ENCODE measurements at places on chromosomes 3 and 15.

DNA sequence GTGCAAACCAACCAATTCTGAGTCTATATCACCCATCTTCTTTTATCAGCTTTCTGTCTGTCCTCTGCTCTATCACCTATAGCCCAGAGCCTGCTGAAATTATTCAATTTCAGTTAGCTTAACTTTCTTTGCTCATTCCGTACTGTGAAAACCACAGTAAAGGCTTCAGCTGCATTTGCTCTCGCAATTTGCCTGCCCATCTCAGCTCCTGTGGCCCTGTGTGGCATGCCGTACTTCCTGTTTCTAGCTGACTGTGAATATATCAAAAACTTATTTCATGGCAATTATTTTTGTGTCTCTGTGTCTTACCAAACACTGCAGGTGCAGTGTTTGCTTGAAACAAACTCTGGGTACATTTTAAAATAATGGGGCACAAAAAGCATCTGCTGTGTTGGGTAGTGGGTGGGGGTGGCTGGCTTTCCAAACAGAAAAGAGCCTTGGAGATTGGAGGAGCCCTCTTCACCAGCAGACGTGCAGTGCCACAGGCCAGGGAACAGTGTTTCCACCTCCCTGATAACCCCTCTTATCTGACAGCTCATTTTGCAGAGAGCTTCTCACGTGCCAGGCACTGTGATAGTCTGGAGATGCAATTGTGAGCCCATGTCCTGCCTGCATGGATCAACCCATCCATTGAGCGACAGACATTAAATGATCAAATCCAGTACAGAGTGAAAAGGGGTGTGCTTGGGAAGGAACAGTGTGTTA, 45.2 kb downstream of the GASK1A start:
- no peak for DNase-seq

DNA sequence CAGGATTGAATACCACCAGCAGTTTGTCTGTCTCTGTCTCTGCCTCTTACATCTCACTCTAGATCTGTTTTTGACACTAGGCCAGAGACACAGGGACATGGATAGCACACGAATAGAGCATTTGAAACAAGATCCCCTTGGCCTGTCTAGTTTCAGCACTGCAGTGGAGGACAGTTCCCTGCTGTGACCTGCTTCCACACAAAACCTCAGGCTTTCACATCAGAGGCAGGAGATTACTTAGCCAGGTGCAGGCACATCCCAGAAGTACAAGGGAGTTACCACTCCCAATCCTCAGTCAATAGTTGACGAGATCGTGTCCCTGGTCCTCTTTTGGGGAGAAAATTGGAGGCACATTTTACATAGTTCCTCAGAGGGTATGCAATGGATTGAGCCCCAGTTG, 34.0 kb upstream of the CCK start:
- no peak for DNase-seq

GRCh38 chr3:60169755-60170154, 1081.5 kb downstream of the FHIT start:
- no peak for DNase-seq

- no peak for DNase-seq
Observed at GRCh38 chr3:196590279-196590678, 21.8 kb downstream of the FBXO45 start.

GRCh38 chr15:61256231-61256630, 27.1 kb upstream of the RORA start:
- no peak for DNase-seq

DNA sequence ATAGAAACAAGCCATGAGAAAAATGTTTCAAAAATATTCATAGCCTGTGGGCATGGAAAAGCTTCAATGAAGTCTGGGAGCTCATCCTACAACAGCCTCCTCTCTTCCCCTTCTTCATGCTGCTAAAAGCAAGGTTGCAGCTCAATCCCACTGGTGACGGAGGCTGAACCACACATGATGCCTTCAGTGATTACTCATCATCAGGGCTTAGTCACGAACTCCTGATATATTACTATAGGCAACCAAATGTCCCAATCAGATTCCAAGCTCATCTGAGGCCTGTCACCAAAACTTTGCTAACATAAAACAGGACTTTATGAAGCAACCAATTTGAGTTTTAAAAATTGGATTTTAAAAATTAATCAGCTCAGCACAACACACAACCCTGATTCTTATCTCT, 24.0 kb upstream of the SLC24A5 start:
- DNase-seq, result no peak

- DNase-seq, result no peak
Observed at GRCh38 chr15:69298697-69299441, at the start of gene PAQR5. TSS of gene PAQR5 (plus strand) at chr15:69298912. CDS start at chr15:69360081, 61,169 bp downstream.

- DNase-seq, result no peak
Observed at GRCh38 chr15:59410391-59410896, 27.5 kb upstream of the FAM81A start.

DNA sequence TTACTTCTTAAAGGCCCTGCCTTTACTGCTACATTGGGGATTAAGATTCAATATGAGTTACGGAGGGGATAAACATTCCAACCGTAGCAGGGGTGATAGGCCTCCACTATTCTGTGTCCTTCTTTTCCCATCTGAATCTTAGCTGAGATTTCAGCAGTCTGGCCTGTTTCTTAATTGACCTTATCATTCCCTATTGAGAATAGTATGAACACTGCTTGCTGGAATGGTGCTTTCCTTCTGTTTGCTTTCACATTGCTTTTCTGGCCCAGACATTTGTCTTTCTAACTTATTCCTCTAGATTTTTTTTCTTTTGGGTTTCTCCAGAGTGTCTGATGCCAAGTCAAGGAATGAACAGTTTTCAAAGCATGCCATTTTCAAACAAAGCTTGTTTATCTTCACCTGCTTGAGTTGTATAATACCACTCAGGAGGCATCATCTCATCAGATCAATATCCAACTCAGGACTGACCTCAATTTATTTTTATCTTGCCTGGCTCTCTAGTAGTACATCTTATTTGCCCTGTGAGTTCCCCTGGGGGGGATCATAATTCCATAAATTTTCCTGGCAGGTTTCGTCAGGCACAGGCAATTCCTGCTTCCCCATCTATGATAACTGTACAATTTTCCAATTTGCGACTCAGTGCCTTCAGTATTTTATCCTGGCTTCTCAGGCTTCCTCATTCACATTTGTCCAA, 161.1 kb upstream of the STT3B start:
- DNase-seq, result no peak

GRCh38 chr3:7290077-7290825, 429.3 kb downstream of the GRM7 start:
- DNase-seq, result no peak

- no peak for DNase-seq
Observed at GRCh38 chr15:51205050-51205975, 110.6 kb upstream of the TNFAIP8L3 start.

GRCh38 chr15:33442449-33442848, 131.7 kb downstream of the RYR3 start:
- no peak for DNase-seq

- DNase-seq, result no peak
Observed at GRCh38 chr3:41627477-41628087, 334.3 kb downstream of the ULK4 start.

- DNase-seq, result peak; percentile 86
Observed at GRCh38 chr15:66164788-66165187, 88.8 kb downstream of the MEGF11 start.

GRCh38 chr15:47293466-47294162, 423.7 kb upstream of the SEMA6D start:
- DNase-seq, result no peak

GRCh38 chr3:153260681-153261080, 98.7 kb downstream of the RAP2B start:
- DNase-seq, result no peak

- DNase-seq, result no peak
Observed at GRCh38 chr3:65671004-65671403, 367.7 kb downstream of the MAGI1 start.

GRCh38 chr15:67225336-67225735, 29.1 kb downstream of the AAGAB start:
- no peak for DNase-seq

DNA sequence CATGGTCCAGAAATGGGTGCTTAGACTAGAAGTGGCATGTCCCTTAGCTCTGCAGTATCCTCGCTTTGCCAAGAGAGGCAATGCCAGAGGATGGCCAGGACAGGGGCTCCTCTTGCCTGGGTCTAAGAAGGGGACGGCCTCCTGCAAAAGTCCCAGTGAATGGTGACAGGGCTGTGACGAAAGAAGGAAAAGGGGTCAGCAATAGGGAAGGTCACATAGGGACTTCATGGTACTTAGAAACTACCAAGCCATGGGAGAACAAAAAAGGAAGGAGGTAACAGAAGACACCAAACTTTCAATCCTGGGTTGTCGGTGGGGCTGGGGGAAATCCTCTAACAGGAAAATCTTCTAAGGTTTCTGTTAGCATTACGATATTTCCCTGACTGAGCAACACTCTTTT, 36.2 kb upstream of the ATOSA start:
- no peak for DNase-seq

GRCh38 chr3:174199696-174200095, 659.4 kb upstream of the NAALADL2 start:
- DNase-seq, result no peak

DNA sequence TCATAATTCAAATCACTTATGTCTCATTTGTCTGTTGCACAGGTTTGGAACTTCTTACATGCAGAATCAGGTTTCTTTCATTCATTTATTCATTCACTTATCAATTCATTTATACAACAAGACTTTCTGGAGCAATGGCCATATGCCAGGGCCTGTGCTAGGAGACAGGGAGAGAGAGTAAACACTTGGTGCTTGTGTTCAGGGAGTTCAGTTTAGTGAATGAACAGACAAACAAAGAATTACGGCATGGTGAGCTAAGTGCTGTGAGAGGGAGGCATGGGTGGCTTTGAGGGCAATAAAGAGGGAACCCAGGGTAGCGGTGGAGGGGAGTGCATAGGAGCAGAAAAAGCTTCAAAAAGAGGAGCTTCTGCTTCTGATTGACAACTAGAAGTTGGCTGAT, 8.5 kb upstream of the IREB2 start:
- peak; percentile 20 for DNase-seq

DNA sequence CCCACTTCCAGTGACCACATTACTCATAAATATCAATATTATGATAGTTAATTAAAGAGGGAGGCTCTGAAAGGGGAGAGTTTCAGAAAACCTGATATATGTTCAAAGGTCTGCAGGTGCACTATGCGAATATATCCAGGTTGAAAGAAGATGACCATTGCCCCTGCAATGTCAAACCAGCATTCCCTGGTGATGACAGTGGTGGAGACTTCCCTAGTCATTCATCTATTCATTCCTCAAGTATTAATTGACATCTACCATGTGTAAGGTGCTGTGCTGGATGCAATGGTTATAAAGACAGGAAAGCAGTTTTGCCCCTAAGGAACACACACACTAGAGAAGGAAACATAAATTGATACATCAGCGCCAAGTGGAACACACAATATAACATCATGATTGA, 588.3 kb upstream of the KCNMB2 start:
- no peak for DNase-seq

DNA sequence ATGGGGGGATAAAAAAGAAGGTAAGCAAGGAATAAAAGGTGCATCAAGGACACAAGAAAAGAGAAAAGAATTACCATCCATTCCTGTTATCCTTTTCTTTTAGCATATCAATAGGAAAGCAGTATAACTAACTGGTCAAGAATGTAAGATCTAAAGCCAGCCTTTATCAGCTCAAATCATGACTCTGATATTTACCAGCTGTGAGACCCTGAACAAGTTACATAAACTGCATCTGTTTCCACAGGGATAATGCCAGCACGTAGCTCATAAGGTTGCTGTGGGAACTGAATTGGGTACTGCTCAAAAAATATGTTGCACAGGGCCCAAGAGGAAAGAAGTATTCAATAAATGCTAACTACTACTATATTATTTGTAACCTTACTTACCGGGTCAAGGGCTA, 1092.2 kb upstream of the CFAP20DC start:
- no peak for DNase-seq

- no peak for DNase-seq
Observed at GRCh38 chr3:47306022-47306421, 23.3 kb downstream of the KLHL18 start.

DNA sequence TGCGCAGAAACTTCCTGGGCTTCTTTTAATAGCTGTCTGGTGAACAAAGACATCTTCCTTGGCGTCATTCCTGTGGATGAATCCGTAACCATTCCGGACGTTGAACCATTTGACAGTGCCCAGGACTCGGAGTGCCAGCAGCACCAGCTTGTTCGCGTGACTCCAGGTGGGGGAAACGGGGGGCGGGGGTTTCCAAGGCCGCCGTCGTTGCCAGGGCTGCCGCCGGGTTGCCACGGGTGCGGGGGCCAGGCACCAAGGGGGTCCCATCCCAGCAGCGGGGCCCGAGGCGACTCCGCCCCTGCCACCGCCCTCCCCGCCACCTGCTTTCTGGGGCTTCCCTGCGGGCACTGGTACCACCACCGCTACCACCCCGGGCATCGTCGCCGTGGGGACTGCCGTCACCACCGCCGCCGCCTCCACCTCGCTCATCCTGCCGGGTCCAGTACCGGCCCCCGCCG, 22.8 kb downstream of the RGMA start:
- DNase-seq, result no peak

GRCh38 chr15:89114990-89115389, 26.7 kb downstream of the ABHD2 start:
- DNase-seq, result peak; percentile 40

GRCh38 chr3:122679085-122679881, 1.4 kb upstream of the PARP14 start:
- peak; percentile 63 for DNase-seq

GRCh38 chr3:111331306-111331705, 210.7 kb upstream of the CD96 start:
- no peak for DNase-seq

- no peak for DNase-seq
Observed at GRCh38 chr3:123764647-123765046, 119.5 kb downstream of the MYLK start.

- DNase-seq, result no peak
Observed at GRCh38 chr3:108381529-108382140, 85.3 kb downstream of the HHLA2 start.

GRCh38 chr15:31300208-31300661, 26.4 kb upstream of the KLF13 start:
- no peak for DNase-seq

GRCh38 chr3:47473391-47473790, 2.4 kb downstream of the SCAP start:
- DNase-seq, result no peak

DNA sequence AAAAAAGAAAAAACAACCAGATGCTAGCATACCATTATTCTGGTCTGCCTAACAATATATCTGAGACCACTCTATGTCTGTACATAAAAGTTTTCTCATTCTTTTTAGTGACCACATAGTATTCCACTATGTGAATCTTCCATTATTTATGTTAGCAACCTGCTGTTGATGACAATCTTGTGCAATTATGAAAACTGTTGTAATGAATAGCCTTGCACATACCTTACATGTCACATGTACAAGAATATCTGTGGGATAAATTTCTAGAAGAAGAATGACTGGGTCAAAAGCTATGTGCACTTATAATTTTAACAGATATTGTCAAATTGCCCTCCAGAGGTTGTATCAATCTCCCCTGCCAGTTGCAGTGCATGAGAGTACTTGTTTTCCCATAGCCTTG, 62.5 kb downstream of the ARHGAP31 start:
- DNase-seq, result no peak
